Neural cell (in vitro differentiated cells): ENCODE measurements at places on chromosomes 1 and 21. TPM values are rescaled to one million over a fixed set of nuclear protein-coding genes. Genes with fewer than 3 reads are reported as not detected.

The PLA2G4A gene
- polyA plus RNA-seq, result 0.52 TPM in 1 of 2 replicates, not detected in the other

The F11R gene
- 4.3 and 7.3 TPM in 2 replicates for polyA plus RNA-seq

The HAO2 gene
- not detected in 2 replicates for polyA plus RNA-seq

The RGS1 gene
- not detected in 2 replicates for polyA plus RNA-seq

The ADGRL4 gene
- 0.12 and 0.76 TPM in 2 replicates for polyA plus RNA-seq

The C1orf115 gene
- 0.42 and 0.88 TPM in 2 replicates for polyA plus RNA-seq

The PLA2G2C gene
- not detected in 2 replicates for polyA plus RNA-seq

The TLR5 gene
- not detected in 2 replicates for polyA plus RNA-seq

The CRNN gene
- polyA plus RNA-seq, result not detected in 2 replicates

The OR2W3 gene
- polyA plus RNA-seq, result 1.1 TPM in 1 of 2 replicates, not detected in the other

The ETNK2 gene
- 26.3 and 26.7 TPM in 2 replicates for polyA plus RNA-seq

The CLCA1 gene
- not detected in 2 replicates for polyA plus RNA-seq

The SLFNL1 gene
- 0.26 and 1.8 TPM in 2 replicates for polyA plus RNA-seq

The NBPF3 gene
- 14.4 and 16.2 TPM in 2 replicates for polyA plus RNA-seq

The LCE4A gene
- polyA plus RNA-seq, result not detected in 2 replicates

The OR2T5 gene
- polyA plus RNA-seq, result not detected in 2 replicates

The ZNF670 gene
- 9.3 and 10.6 TPM in 2 replicates for polyA plus RNA-seq

The RGS8 gene
- 2.9 and 8.3 TPM in 2 replicates for polyA plus RNA-seq

The NLRP3 gene
- polyA plus RNA-seq, result 0.36 and 0.82 TPM in 2 replicates

The UBXN10 gene
- 0.64 and 0.82 TPM in 2 replicates for polyA plus RNA-seq

The CYYR1 gene
- 0.58 and 0.62 TPM in 2 replicates for polyA plus RNA-seq

The RNU5D-1 gene
- polyA plus RNA-seq, result not detected in 2 replicates

The FCRL3 gene
- polyA plus RNA-seq, result not detected in 2 replicates

The KRTAP7-1 gene
- not detected in 2 replicates for polyA plus RNA-seq

The ATP6V1G3 gene
- not detected in 2 replicates for polyA plus RNA-seq

The IFFO2 gene
- polyA plus RNA-seq, result 2.6 and 4.6 TPM in 2 replicates

The NCAM2 gene
- polyA plus RNA-seq, result 7.9 and 9.8 TPM in 2 replicates

The CD5L gene
- polyA plus RNA-seq, result not detected in 2 replicates

The IKBKE gene
- 0.74 TPM in 1 of 2 replicates, not detected in the other for polyA plus RNA-seq

The IVL gene
- not detected in 2 replicates for polyA plus RNA-seq

The DEPDC1 gene
- 0.84 and 2.4 TPM in 2 replicates for polyA plus RNA-seq

The FCGR2B gene
- not detected in 2 replicates for polyA plus RNA-seq

The CFAP74 gene
- polyA plus RNA-seq, result 0.22 TPM in 1 of 2 replicates, not detected in the other

The NVL gene
- 77.3 and 84.2 TPM in 2 replicates for polyA plus RNA-seq

The CBS gene
- 16.3 and 28.5 TPM in 2 replicates for polyA plus RNA-seq
